ENCODE measurements at places on chromosomes 6 and 20.

GRCh38 chr6:38443352-38444144 is 196.2 kb downstream of the BTBD9 start:
- H3K27ac ChIP-seq, result no peak overlapping the region
- H3K4me1 ChIP-seq, result no peaks in the 10 kb centered on the region
- H3K27me3 ChIP-seq, result peaks cover 11% of the 10 kb centered on the region
- no peak overlapping the region for H3K4me3 ChIP-seq

DNA sequence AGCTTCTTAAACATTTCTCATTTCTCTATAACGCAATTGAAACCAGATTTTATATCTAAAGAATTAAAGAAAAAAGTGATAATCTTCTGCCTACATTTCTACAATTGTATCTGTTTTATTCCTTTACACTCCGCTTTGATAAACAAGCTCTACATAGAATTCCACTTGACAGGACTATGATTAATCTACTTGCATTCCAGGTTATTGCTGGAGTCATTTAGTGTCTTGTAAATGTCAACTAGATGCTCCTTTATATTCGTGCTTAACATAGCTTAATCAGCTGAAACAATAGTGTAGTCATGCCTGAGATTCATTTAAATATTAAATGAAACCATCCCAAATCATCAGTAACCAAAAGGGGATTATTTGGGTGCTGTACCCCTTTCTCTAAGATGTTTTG is 284.0 kb downstream of the TRDN start:
- H3K4me1 ChIP-seq, result no peaks in the 10 kb centered on the region
- DNase-seq, result no peak
- no peaks in the 10 kb centered on the region for H3K27me3 ChIP-seq
- H3K4me3 ChIP-seq, result no peak overlapping the region
- no peak overlapping the region for H3K27ac ChIP-seq
- H3K36me3 ChIP-seq, result no peaks in the 10 kb centered on the region

DNA sequence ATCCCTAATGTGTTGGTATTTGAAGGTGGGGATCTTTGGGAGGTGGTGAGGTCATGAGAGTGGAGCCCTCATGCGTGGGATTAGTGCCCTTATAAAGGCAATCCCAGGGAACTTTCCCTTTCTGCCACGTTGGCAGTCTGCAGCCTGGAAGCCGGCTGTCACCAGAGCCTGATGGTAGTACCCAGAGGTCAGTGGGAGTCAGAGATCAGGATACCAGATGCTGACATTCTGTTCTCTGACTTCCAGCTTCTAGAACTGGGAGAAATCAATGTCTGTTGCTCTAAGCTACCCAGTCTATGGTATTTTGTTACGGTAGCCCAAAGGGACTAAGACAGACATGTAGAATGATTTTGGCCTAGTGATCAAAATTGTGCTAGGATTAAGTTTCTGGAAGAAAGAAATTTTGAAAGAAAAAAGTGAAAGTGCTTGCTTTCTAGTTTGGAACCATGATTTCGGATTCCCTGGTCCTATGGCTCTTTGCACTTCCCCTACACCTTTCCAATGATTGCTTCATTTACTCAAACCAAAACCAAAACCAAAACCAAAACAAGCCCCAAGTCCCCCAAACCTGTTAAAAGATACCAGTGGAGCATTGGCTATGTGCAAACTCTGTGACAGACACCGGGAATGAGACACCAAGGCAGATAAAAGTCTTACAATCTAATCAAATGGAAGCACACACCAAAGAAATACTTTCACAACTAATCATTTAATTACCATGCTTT is 173.7 kb upstream of the ZNF217 start:
- DNase-seq, result no peak
- H3K27me3 ChIP-seq, result no peaks in the 10 kb centered on the region
- no peak overlapping the region for H3K4me3 ChIP-seq
- peak overlapping the region; percentile 7 for H3K27ac ChIP-seq

- DNase-seq, result peak; percentile 76
- H3K27me3 ChIP-seq, result no peaks in the 10 kb centered on the region
- H3K4me3 ChIP-seq, result no peak overlapping the region
Measured at GRCh38 chr6:37155394-37156312, 14.3 kb upstream of the PIM1 start.

- no peaks in the 10 kb centered on the region for H3K36me3 ChIP-seq
- no peaks in the 10 kb centered on the region for H3K4me1 ChIP-seq
- no peak for DNase-seq
- no peak overlapping the region for H3K4me3 ChIP-seq
- no peak overlapping the region for H3K27ac ChIP-seq
Measured at GRCh38 chr6:134480593-134480992, 162.7 kb upstream of the SGK1 start.

DNA sequence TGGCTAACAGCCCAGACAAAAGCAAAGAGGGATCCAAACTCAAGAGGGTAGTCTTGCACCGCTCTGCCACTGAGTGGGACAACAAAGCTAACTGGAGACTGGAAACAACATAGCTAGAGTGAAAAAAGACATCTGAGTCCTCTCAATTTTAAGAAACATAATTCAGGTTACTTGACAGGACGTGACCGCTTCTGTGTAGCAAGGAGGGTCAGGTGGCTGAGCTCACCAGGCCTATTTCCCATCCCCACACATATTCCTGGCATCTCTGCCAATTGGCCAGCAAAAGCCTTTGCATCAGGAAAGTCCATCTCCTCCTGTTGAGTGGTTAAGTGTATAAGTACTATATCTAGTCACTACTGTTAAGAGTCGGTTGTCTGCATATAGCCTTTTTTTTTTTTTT is 25.3 kb upstream of the TBC1D20 start:
- H3K27ac ChIP-seq, result no peak overlapping the region
- H3K36me3 ChIP-seq, result peaks cover 93% of the 10 kb centered on the region
- no peaks in the 10 kb centered on the region for H3K27me3 ChIP-seq

GRCh38 chr6:37731888-37732287 is 34.2 kb upstream of the MDGA1 start:
- DNase-seq, result peak; percentile 78
- peaks cover 21% of the 10 kb centered on the region for H3K27me3 ChIP-seq
- H3K4me1 ChIP-seq, result no peaks in the 10 kb centered on the region
- H3K4me3 ChIP-seq, result no peak overlapping the region

GRCh38 chr6:127347178-127347577 is 3.8 kb upstream of the ECHDC1 start:
- no peak overlapping the region for H3K4me3 ChIP-seq
- no peak for DNase-seq
- no peaks in the 10 kb centered on the region for H3K27me3 ChIP-seq

DNA sequence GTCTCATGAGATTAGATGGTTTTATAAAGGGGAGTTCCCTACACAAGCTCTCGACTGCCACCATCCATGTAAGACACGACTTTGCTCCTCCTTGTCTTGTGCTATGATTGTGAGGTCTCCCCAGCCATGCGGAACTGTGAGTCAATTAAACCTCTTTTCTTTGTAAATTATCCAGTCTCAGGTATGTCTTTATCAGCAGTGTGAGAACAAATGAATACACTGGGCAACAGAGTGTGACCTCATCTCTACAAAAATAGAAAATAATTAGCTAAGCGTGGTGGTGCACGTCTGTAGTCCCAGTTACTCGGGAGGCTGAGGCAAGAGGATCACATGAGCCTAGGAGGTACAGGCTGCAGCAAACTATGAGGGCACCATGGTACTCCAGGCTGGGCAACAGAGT is 51.3 kb downstream of the MDN1 start:
- H3K4me1 ChIP-seq, result no peaks in the 10 kb centered on the region
- H3K27ac ChIP-seq, result no peak overlapping the region
- no peaks in the 10 kb centered on the region for H3K27me3 ChIP-seq
- H3K4me3 ChIP-seq, result no peak overlapping the region

GRCh38 chr6:142946924-142947713 is 2.1 kb upstream of the HIVEP2 start:
- H3K27me3 ChIP-seq, result peaks cover 25% of the 10 kb centered on the region
- peaks cover 8% of the 10 kb centered on the region for H3K4me1 ChIP-seq
- H3K36me3 ChIP-seq, result no peaks in the 10 kb centered on the region
- DNase-seq, result peak; percentile 66
- H3K4me3 ChIP-seq, result peak overlapping the region; percentile 51

- H3K27ac ChIP-seq, result no peak overlapping the region
- H3K4me3 ChIP-seq, result no peak overlapping the region
- H3K36me3 ChIP-seq, result no peaks in the 10 kb centered on the region
- H3K4me1 ChIP-seq, result no peaks in the 10 kb centered on the region
Measured at GRCh38 chr6:150622941-150623874, 23.5 kb downstream of the PLEKHG1 start.

DNA sequence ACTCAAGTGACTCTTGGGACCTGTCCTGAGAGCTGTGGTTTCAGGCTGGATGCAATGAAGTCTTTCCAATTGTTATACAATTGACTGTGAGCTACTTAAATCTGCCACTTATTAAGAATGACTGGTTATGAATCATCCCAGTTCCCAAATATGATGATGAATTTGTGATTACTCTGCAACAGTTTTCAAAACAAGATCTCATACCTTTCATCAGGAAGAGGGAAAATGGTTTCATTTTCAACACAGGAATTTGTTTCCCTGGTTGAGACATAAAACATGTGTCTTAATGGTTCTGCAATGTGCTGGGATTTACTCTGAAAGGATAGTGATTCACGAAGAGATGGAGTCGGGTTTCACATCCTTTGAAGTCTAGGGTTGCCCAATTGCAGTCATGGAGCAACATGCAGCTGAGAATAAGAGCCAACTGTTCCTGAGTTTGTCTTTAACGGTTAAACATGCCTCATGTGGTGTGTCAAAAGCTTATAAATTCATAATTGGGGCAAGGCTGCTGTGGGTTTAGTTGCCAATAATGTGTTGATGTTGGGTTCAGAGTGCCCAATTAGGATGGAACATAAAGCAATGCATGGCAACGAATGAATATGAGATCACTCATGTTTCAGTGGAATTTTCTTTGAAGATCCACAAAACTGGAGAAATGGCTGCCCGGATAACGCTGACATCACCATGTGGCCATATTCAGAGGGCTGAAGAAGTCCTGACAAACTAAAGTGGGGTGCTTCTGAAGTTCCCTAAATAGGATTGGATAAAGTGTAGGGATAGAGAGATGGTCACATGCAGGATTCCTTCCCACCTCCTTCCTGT is 41.0 kb downstream of the CYP24A1 start:
- H3K27ac ChIP-seq, result no peak overlapping the region
- H3K36me3 ChIP-seq, result no peaks in the 10 kb centered on the region
- no peak for DNase-seq
- H3K4me1 ChIP-seq, result no peaks in the 10 kb centered on the region

GRCh38 chr6:42123379-42124103 is 18.9 kb downstream of the C6orf132 start:
- H3K4me1 ChIP-seq, result peaks cover 3% of the 10 kb centered on the region
- H3K36me3 ChIP-seq, result no peaks in the 10 kb centered on the region
- no peaks in the 10 kb centered on the region for H3K27me3 ChIP-seq
- no peak overlapping the region for H3K4me3 ChIP-seq
- DNase-seq, result no peak
- no peak overlapping the region for H3K27ac ChIP-seq

GRCh38 chr6:27187231-27188060 is 60.1 kb upstream of the PRSS16 start:
- H3K27me3 ChIP-seq, result no peaks in the 10 kb centered on the region
- H3K4me1 ChIP-seq, result peaks cover 8% of the 10 kb centered on the region
- H3K4me3 ChIP-seq, result peak overlapping the region; percentile 56
- no peaks in the 10 kb centered on the region for H3K36me3 ChIP-seq
- H3K27ac ChIP-seq, result peak overlapping the region; percentile 80

GRCh38 chr6:1596088-1596852 is 13.4 kb upstream of the FOXC1 start:
- no peak overlapping the region for H3K4me3 ChIP-seq
- DNase-seq, result peak; percentile 69
- H3K27ac ChIP-seq, result no peak overlapping the region
- no peaks in the 10 kb centered on the region for H3K36me3 ChIP-seq
